ENCODE measurements at places on chromosomes 11 and 22.

- DNase-seq, result no peak
Measured at GRCh38 chr11:3920148-3920852, 64.8 kb downstream of the STIM1 start.

DNA sequence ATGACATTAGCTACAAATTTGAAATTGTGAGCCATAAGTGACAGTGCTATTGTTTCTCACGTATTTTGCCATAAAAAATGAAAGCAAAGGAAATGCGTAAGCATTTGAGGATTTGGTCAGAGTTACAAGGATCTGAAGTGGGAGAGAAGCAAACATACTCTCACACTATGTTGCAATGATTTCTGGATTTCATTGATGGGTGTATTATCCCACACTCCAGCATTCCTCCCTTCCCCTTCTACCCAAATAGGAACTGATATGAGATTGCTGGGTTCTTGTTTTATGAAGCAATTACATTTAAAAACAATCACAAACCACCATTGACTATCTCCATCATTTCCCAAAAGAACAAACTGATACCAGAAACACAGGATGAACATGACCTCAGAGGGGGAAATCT lies 314.0 kb upstream of the CTSC start:
- DNase-seq, result no peak

GRCh38 chr11:32400670-32401369 lies 34.5 kb downstream of the WT1 start:
- no peak for DNase-seq

DNA sequence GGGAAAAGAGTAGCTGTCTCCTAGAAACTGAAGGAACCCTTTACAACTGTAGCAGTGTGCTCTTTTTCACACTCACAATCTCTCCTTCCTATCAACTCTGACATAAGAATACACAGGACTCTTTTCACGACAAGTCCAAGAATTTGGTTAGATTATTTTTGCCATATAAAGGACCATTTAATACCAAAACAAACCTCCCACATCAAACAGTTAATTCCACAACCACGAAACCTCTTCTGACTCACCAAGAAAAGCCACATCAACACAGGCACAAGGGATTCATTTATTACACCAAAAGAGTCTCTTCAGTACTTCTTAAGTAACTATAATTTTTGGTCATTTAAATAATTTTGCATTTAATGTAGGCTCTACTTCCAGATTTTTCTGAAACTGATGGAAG lies 222.6 kb upstream of the PITPNB start:
- DNase-seq, result no peak

DNA sequence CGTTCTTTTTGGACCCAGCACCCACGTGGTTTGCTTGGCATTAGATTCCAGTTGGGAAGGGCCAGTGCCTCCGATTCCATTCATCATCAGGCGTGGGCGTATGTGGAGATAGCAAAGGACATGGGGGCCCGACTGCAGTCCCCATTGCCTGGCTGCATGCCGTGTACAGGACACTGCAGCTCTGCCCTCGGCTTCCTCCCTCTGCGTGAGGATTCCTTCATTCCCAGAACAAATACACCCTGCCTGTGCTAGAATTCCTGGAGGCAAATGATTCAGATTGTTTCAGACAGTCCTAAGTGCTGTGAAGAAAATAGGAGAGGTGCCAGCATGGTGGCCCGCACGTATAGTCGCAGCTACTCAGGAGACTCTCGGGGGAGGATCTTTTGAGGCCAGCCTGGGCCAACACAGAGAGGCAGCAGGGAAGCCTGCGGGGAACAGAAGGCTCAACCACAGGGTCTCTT lies 15.4 kb downstream of the DERL3 start:
- DNase-seq, result no peak

DNA sequence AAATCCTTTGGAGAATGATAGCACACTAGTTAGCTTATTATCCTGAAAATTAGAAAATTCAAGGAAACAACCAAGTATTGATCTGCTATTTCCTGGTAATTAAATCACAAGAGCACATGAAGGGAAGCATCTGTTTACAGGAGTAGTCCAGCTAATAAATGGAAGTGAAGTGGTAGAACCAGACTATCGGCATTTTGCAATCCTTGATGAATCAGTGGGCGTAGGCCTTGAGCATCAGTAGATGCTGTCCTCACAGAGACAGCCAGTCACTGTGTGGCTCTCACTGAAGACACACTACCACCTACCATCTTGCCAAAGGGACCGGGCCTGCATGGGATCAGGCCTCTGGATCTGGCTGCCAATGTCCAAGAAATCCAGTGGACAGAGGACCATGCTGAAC lies 69.8 kb downstream of the FBLN1 start:
- no peak for DNase-seq

DNA sequence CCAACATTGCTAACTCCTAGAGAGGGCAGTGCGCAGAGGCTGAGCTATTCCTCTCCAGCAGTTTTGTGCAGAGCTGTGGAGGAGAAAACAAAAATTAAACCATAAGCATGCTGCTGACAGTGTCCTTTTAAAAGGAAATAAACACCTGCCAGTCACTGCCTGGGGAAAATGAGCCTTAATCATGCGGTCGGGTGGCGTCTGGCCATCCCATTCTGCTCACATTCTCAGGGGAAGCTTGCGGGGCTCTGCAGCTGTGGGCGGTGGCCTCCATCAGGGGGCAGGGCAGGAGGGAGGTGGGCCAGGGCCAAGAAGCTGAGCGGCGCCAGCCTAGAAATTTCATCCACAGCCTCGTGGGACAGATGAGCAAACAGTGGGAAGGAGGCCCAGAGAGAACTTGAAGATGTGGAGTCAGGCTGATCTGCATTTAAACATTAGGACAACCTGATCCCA lies 71.0 kb upstream of the TP53I11 start:
- peak; percentile 76 for DNase-seq

DNA sequence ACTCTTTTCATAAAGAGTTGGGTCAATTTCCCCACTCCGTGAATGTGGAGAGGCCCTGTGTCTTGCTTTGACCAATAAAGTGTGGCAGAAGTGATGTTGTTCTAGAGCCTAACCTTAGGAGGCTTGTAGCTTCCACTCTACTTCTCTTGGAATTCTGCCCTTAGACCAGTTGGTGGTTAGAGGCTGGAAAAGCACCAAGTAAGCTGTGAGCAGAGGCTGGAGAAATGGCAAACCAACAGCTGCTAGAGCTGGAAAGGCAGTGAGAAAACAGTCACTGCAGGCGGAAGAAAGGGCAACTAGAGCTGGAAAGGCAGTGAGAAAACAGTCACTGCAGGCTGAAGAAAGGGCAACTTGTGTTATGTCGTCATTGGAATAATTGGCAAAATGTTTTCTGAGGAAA lies 29.8 kb upstream of the MSANTD2 start:
- no peak for DNase-seq

DNA sequence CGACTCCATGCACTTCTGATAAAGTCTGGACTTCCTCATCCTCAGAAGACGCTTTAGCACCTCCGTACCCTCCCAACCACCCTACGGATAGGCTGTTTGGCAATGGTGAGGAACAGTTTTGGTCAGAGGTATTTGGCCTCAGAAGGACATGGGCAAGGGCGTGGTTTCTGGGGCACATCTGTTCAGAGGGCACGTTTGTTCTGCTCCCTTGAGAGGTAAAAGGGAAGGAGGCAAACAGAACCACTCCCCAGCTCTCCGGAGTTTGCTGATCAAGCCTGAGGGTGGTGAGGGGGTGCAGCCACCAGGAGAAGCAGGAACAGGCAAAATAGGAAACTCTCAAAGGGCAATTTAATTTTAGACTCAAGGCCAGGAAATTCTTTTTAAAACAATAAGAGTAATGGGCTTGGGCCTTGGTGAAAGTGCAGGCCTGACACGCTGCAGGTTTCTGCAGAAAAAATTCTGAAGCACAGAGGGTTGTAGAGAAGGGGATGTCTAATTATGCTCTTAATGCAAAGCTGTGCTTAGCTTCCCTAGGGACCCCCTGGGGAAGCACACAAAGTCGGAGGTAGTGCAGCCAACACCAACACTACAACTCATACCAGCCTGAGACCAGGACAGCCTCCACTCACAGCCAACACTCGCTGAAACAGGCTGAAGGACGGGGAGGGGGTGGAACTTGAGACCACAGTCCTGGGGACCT lies 23.3 kb downstream of the ETS1 start:
- no peak for DNase-seq

DNA sequence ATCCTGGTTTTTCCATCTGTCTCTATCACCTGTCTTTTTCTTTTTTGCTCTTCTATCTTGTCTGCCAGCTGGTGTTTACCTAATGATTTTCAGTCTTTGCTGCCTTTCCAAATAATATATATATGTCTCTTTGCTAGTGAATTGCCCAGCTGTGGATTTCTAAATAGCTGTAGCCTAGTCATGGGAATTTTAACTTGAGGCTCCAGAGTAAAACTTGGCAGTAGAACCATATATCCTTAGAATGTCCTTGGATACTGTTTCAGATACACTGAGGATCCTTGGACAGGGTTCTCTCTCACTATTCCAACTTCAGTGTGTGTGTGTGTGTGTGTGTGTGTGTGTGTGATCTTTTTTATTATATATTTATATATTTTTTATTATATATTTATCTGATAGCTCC lies 2285.3 kb downstream of the LRRC4C start:
- DNase-seq, result no peak

DNA sequence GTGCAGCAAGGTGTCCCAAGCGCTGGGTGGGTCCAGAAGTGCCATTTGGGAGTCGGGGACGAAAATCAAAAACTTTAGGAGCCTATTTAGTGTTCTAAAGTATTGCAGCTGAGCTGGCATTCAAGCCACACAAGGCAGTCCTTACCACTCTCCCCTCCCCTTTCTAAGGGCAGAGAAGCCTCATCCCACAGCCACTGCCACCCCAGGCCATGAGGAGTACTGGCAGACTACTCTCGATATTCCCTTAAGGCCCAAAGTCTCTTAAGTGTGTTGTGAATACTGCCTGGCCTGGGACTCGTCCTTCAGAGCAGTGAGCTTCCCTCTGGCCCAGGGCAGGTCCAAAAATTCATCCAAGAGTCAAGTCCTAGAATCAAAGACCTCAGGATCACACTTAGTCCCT lies 7.8 kb downstream of the FANCF start:
- DNase-seq, result no peak

DNA sequence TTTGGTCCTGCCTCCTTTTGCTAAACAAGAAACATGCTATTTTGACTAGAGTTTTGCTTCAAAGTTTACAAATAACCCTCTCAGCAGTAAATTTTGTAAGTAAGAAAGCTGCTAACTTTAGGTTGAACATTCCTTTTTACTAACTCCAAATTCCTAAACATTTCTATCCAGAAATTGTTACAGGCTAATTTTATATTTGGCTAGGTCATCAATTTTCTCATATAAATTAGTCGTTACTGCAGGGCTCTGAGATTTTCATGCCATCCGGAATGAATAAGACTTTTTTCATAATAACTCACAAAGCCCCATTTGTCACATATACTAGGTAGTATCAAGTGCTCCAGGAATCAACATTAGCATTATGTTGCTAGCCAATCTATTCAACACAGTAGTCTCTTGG lies 143.1 kb downstream of the METTL15 start:
- DNase-seq, result no peak

DNA sequence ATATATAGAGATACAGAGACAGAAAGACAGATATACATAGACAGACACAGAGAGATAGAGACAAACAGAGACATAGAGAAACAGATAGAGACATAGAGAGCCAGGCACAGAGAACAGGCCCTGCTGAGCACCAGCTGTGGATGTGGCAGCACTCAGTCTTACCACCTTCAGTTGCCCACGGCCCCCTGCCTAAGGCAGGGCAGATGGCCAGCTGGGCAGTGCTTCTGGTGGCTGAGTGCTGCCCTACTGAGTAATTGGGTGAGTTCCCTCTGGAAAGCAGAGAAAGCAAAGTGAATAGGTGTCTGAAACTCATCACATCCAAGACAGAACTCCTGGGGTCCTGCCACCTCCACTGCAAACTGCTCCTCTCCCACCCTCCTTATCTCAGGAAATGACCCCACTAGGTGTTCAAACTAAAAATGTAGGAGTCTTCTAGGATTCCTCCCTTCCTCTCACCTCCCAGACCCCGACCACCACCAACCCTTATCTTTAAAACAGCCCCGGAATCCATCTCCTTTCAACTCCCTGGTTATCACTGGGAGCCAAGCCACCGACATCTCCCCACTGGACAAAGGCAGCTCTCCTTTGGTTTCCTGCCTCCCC lies 27.2 kb downstream of the SYN3 start:
- no peak for DNase-seq

DNA sequence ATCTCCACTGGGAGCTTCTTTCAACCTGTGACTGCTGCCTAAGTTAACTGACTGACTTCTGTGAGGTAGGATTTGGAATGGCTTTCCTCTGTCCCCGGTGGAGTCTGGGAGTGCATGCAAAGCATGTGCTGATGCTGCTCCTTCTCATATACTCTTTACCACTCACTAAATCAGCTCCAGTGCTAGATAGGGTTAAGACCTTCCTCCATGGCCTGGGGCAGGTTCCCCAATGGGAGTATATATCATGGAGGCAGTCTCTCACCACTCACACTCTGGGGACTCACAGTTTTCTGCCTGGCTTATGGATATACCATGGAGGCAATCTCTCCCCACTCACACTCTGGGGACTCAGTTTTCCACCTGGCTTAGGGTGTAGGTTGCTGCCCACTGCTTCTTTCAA lies 10.1 kb upstream of the FANCF start:
- DNase-seq, result no peak

DNA sequence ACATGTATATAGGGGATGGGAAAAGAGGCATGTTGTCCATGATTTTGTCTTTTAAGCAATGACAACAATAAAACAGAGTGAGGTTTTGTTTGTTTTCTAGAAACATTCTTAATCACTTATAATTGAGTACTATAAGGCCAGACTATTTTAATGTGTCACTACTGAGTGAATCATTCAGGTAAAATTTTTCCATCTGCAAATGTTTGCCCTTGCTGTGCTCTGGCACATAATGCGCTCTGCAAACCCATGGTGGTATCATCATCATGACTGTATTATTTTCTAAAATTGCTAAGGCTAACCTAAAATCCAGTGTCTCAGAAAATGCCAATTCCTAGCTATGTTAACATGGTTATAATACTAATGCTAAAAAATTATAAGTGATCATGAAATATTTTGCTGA lies 261.2 kb downstream of the CADM1 start:
- no peak for DNase-seq

DNA sequence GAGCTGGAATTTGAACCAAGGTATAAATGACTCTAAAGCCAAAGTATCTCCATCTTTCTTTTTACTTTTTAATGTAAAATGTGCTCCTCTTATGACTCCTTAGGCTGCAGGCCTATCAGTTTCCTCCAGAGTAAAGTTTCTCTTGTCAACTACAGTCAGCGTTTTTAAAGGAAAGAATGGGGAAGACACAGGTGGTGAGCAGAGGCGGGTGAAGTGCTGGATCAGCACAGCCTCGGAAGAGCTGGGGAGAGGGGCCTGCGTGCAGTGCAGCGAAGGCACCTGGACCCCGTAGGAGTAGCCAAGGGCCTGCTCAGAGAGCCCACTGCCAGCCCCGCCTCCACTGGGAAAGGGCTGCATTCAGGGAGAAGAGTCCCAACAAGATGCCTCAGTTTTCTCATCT lies 48.8 kb upstream of the ALX4 start:
- peak; percentile 10 for DNase-seq

GRCh38 chr11:19121646-19122045 lies 4.7 kb downstream of the ZDHHC13 start:
- DNase-seq, result no peak
